ENCODE measurements at places on chromosomes 5 and 9.

DNA sequence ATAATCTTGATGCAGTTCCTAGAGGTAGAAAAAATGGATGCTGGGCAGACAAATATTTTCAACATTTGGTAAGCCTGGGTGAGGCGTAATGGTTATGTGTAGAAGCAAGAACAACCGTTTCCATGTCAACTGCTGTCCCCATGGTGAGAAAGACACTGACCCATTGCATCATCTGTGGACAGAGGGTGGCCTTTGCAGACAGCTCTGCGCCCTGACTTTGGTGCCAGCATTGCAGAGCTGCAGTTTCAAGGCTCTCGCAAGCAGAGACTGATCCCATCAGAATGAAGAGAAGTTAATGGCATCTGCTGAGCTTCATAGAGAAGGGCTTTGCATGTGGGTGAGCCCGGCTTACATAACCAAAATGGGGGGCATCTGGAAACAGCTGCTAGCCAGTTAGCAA lies 179.0 kb upstream of the ADRA1B start:
- no peak for DNase-seq

DNA sequence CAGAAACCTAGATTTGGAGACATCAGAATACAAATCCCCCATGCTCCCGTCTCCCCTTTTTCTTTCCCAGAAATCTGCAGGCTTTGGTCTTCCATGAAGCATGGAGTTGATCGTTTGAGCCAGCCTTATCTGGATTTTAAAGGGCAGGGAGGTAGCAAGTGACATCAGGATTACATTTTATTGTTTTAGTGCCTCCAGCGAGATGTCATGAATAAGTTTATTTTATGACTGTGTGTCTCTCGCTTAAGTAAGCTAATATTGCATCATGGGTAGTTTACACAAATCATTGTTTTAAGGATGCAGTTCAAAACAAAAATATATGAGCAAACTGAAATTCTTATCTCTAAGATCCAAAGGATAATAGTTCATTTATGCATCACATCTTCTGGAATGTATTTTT lies 50.7 kb upstream of the TNFSF8 start:
- DNase-seq, result no peak

DNA sequence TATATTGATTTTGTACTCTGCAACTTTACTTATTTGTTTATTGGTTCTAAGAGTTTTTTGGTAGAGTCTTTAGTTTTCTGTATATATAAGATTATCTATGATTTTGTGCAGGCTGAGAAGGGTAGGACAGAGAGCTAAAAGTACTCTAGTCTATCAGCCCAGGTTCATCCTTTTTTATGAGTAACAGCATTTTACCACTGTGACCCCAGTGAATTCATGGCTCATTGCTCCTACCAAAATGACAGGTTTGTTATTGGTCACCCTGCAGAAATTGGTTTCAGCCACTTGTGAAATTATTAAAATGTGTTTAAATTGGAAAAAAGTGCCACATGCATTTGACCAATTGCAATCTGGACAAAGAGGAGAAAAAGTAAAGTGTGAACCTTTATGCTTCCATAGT lies 421.4 kb upstream of the DAB2 start:
- no peak for DNase-seq

GRCh38 chr9:2126331-2126803 lies 111.2 kb downstream of the SMARCA2 start:
- DNase-seq, result no peak

DNA sequence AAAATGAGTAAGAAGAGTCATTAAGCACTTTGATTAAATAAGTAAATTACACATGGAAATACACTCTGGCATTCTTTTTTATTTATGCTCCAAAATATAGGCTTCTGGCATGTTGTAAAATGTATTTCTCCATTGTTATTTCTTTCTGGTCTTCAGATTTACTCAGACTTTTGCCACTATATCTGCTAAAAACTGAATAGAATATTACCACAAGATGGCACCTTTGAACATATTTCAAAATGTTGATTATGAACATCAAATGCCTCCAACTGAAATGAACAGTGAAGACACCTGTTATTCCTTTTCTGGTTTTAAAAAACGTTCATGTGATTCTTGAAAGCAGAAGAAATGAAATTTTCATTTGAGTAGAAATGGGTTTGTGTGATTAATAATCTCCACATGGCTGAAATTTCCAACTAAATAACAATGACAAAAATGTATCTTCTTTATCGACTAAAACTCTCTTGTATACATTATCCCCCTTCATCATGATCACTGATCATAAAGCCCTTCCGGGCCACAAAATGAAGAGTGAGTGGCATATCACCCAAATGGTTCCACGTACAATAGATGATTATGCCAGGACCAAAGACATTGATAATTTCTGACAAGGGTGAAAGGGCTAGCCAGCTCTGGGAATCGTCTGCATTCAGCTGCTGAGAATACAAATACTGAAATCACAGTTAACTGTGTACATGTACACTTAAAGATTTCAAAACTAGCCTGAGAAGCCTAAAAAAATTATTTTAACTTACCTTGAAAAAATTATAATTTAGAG lies 23.8 kb downstream of the TYRP1 start:
- no peak for DNase-seq
